ELR (cell line): ENCODE measurements at places on chromosomes 1 and 21.

DNA sequence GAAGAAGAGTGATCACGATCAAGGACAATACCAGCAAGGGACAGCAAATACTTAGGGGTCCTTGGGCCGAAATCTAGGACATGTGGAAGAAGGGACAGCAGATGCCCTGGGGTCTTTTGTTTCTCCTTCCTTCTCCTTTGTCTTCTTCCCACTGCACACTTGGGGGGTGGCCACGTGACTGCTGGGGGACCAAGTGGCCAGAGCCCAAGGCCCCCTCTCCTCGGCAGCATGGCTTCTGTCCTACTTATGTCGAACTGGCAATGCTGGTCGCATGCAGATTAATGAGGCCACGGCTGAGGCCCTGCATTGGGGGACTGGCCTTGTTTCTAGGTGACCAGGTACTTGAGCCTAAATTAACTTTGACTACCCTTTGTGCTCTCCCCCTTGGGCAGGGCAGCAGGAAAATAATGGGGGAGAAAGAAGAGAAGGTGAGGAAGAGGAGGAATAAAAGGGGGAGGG is 83.0 kb downstream of the GRIK3 start:
- DNase-seq, result no peak

DNA sequence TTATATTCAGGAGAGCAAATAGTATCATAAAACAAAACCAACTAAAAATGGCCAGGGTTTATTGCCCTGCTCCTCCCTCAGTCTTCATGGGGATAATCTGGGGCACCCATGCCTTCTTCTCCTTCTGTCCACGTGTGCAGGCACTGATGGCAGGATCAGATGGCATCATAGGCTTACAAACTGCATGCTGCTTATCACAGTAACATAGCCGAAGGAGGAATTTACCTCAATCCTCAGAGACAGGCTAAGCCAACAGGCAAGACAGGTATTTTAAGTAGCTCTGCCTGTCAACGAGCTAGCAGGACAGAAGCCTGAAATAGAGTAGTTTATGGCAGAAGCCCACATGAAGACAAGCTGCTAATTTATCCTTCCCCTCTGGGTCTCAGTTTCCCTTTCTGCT is 9.4 kb downstream of the LAMB3 start:
- DNase-seq, result no peak

- no peak for DNase-seq
These were observed 166.3 kb downstream of the ETS2 start for GRCh38 chr21:38972078-38972477.

GRCh38 chr1:19091196-19091953 is 118.7 kb downstream of the UBR4 start:
- DNase-seq, result no peak

GRCh38 chr1:72781038-72781437 is 498.7 kb upstream of the NEGR1 start:
- DNase-seq, result no peak

GRCh38 chr1:229148041-229148671 is 122.8 kb upstream of the RAB4A start:
- no peak for DNase-seq

GRCh38 chr1:153568367-153569099 is 2.9 kb upstream of the S100A2 start:
- DNase-seq, result peak; percentile 95

- no peak for DNase-seq
These were observed 165.3 kb downstream of the GRIK3 start for GRCh38 chr1:36869054-36869453.
